ENCODE measurements at places on chromosomes 13 and 19.

GRCh38 chr13:75770592-75771011 lies 134.5 kb downstream of the LMO7 start:
- DNase-seq, result no peak

DNA sequence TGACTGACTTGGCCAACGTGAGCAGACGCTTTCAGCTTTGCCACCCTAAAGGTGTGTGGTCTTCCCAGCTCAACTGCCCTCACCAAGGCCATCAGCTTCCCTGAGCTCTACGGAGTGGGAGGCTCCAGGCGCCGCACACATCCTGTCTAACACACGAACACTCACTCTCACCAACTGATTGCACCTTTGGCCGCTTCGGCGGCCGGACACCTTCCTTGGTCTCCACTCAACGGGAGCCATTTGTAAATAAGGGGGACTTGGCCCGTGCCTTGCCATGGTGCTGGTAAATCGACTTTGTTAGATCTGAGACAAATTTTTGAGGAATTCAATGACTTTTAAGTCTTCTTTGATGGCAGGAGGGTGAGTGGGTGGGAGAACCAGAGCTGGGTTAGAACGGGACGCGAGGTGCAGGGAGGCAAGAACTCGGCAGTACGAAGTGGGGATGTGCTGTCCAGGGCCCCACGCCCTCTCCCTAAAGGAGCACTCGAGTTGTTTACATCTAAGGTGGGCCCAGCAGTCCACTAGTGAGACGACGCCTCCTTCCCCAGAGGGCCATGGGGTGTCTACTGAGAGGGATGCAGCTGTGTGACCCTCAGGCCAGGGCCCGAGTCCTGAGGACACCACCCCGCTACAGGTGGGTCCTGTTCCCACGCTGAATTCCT lies 4.4 kb downstream of the C13orf46 start:
- no peak for DNase-seq

GRCh38 chr19:46493236-46494145 lies 2.2 kb downstream of the PNMA8B start:
- DNase-seq, result peak; percentile 57

DNA sequence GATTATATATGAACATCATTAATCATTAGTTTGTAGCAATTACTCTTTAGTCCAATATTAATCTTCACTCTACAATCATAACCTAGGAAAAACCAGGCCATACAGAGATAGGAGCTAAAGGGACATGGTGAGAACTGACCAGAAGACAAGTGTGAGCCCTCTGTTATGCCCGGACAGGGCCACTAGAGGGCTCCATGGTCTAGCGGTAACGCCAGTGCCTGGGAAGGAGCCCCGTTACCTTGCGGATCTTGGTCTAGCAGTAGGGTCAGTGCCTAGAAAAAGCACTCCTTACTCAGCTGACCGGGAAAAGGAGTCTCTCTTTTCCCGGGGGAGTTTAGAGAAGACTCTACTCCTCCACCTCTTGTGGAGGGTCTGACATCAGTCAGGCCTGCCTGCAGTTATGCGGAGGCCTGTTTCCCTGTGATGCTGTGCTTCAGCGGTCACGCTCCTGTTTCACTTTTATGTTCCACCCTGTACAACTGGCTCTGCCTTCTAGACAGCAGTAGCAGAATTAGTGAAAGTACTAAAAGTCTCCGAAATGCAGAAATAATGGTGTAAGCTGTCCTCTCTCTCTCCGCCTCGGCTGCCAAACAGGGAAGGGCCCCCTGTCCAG lies 13.8 kb downstream of the OR7D4 start:
- peak; percentile 37 for DNase-seq
